Stimulated activated CD8-positive, alpha-beta memory T cell treated with anti-CD3 and anti-CD28 coated beads, Interleukin-7, amount 100 ng/mL, for 1 hour (primary cell): ENCODE measurements at places on chromosomes 5 and 9.

DNA sequence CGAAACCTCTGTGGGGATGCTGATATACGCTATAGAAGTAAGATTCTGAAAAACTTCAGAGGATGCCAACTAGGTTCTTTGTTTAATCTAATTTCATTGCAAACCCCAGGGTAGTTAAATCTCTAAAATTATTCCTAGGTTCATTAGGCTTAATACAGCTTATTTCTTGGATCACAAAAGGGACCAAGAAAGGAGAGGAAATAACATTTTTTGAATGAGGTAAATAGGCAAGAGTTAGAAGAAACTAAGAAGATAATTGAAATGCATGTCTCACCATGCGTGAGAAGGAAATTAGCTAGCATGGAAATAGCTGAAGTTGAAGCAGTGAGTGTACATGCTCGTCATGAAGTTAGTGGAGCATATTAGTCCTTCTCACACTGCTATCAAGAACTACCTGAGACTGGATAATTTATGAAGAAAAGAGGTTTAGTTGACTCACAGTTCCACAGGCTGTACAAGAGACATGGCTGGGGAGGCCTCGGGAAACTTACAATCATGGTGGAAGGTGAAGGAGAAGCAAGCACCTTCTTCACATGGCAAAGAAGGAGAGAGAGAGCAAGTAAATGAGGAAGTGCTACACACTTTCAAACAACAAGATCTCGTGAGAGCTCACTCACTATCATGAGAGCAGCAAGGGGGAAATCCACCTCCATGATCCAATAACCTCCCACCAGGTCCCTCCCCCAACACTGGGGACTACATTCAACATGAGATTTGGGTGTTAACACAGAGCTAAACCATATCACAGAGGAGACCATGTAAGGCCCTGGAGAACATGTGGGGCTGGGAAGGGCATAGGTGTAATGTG lies 125.1 kb upstream of the OSMR start:
- DNase-seq: no peak

GRCh38 chr5:95241161-95241560 lies 43.7 kb downstream of the MCTP1 start:
- no peak for DNase-seq

DNA sequence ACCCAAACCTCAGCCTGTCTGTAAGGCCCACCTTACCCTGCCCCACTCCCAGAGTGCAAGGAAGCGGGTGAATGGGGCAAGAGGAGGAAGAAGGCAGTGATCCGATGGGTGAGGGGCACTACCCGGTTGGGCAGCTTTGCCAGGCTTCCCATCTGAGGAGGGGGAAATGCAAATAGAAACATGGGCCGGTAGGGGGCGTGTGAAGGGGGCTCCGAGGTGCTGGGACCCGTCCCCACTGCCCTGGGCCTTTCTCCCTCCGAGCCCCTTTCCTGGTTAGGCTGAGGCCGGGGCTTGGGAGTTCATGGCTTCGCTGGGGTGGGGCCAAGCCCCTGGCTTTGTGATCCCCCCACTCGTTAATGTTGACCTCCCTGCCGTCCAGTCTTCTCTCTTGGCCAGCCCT lies 23.6 kb upstream of the MYORG start:
- DNase-seq: no peak

- DNase-seq: no peak
Measured at GRCh38 chr5:36648426-36648825, 42.0 kb downstream of the SLC1A3 start.

DNA sequence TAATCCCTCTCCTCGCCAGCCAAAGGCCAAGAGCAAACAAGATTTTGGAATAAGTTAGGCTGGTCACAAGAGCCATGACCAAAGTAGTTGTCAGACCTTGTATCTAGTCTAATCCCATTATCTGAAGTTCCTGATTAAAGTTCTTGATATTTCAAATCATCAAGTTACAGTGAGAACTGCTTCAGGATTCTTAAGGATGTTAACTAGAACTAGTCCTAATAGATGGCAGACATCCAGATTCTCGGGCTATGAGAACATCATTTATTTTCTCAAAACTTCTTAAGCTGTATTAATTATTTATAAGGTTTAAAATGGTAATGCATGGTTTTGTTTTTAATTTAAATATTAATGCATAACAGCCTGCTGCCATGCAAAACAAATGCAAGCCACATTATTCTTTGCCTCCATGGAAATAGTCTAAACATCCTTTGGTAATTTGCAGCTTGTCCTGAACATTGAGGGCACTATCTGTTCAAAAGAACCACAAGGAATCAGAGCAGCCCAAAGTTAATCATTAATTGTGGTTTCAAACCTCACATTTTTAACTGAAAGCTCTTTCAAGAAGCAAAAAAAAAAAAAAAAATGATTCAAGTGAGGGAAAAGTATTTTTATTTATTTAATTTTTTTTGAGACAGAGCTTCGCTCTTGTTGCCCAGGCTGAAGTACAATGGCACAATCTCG lies 95.1 kb downstream of the TTC39B start:
- no peak for DNase-seq

GRCh38 chr5:87076931-87077330 lies 190.8 kb upstream of the RASA1 start:
- no peak for DNase-seq
